ENCODE measurements at places on chromosomes 6 and 20. TPM values are rescaled to one million over a fixed set of nuclear protein-coding genes. Genes with fewer than 3 reads are reported as not detected.

DNA sequence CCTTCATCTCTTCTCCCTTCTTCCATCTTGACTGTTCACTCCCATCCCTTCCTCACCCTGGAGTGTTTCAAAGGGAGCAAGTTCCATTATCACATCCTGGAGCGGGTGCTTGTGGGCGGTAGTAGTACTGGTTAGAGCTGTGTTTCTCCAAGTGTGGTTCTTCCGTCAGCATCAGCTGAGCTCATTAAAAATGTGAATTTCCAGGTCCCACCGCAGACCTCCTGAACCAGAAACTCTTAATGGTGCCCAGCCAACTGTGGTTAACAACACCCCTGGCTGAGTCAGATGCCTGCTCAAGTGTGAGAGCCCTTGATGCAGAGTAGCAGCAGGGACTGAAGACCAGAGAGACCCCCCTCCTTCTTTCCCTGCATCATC, 24.4 kb downstream of the ANGPT4 start:
- no peak for DNase-seq

BLOC1S5 gene
- 20.0 TPM for total RNA-seq

DNA sequence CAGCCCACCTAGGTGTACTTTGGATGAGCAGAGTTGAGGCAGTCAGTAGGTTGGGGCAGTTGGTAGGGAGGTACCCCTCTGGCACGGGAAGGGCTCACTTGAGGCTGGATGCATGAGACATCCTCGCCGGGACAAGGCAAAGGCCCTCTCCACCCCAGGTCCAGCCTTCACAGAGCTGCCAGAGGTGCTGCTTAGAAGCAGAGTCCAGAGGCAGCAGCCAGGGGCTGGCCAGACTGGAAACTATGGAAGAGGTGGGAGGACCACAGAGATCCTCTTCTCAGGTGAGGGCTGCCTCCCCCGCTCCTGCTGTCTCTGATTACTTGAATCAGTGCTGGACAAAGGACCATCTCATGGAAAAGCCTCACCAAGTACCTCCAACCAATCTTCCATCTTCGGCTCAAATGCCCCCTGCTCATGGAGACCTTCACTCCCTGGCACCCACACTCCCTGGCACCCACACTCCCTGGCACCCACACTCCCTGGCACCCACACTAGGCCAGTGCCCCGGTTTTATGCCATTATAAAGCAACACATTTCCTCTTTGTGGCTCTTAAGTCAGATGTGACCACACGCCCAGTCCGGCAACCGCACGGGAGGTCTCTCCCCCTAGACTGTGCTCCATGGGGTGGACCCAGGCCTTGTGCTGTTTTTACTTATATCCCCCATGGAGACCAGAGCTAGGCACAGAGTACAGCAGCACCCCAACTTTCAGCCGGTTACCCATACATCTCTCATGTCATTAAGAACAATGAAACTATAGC, 100.1 kb downstream of the YTHDF1 start:
- no peak for DNase-seq

HCK gene
- total RNA-seq: 0.28 TPM

MUCL3 gene
- not detected for total RNA-seq

GRCh38 chr6:53669592-53669991, 4.0 kb upstream of the KLHL31 start:
- no peak for DNase-seq

DNA sequence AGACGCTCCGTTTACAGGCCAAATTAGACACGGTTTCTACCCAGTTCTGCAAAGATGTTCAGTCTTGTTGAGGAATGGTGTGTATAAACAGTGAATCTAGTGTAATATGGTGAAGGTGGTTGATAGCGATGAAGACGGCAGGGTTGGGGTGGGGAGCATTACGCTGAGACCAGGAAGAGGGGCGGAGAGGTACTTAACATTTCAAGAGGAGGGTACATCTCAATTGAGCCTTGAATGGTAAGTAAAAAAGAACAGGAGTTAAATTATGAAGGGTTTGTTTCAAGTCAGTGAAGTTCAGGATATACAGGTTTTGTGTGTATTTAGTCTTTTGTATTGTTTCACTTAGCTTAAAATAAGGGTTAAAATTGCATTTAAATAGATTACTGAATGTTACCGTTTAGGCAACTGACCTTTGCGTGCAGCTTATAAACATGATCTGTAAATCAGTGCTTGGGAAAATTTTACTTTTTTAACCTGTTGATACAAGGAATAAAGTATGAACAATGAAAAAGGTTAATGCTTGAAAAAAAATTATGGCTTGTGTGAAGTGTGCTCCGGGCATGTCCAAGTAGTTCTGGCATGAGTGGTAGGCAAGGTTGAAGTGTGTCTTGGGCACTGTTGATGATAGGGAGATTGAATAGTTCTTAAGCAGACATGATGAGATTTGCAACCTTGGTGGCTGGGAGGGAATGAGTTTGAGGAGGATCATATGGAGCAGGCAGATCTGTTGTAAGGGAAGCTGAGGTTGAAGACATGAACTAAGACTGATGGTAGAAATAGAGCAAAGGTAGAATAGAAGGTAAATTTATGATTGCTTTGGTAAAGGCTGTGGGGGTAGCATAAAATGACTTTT, 842 bp downstream of the POLR1C start:
- no peak for DNase-seq

DNA sequence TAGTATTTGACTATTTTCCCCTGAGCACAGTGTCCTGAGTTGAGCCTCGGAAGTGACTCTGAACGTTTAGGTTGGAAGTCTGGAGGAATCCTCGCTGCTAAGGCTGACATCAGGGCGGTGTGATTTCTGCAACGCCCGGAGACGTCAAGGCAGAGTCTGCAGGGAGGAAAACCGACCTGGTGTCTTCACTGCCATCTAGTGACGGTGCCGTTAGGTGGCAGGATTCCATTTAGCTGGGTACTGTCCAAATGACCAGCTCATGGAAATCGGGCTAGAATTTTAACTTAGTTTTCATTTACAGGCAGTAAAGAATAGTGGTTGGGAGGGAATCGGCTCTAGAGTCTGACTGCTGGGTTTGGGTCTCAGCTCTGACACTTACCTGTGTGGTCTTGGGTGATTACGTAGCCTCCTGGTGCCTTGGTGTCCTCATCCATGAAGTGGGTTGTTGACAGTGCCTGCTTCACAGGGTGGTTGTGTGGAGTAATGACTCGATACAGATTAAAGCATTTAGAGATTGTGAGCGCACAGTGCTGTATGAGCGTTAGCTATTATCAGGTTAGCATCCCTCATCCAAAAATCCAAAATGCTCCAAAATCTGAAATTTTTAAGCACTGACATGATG, 35.0 kb downstream of the FOXF2 start:
- DNase-seq: no peak

FERMT1 gene
- 0.26 TPM for total RNA-seq

GRCh38 chr20:21031666-21032065, 74.5 kb downstream of the LINC00237 start:
- DNase-seq: no peak

GRCh38 chr20:56628015-56628872, 862 bp upstream of the TFAP2C start:
- DNase-seq: no peak

GRCh38 chr20:39338469-39339376, 376.6 kb downstream of the DHX35 start:
- DNase-seq: no peak

DNA sequence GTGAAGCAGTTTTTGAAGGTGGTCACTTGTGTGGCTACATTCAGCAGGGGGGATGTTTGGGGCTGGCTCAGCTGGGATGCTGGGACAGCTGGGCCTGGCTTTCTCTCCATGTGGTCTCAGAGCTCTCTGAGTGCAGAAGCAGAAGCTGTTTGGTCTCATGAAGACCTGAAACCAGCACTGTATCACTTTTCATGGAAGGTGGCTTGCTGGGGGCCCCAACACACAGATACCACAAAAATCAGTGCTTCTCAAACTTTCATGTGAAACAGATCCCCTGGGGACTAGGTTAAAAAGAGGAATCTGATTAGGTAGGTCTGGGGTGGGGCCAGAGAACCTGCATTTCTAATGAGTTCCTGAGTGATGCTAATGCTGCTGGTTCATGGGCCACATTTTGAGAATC, 347.3 kb downstream of the DHX35 start:
- DNase-seq: no peak

CDH22 gene
- not detected for total RNA-seq

DNA sequence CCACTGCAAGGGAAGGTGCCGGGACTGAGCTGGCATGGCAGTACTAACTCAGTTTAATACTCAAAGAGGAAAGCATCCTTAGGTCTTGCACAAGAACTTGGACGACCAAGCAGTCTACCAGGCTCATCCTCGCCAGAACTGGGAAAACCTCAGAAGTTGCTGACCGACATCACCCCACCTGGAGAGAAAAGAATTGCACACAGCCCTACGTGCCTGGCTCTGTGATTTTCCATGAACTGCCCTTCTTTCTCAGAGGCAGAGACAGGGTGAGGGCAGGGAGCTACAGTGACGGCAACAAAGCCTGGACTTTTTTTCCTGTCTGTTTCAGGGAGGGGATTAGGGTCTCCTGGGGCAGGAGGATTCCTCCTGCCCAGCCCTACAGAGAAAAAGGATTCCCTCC, 8.0 kb downstream of the JAG1 start:
- DNase-seq: no peak

DNA sequence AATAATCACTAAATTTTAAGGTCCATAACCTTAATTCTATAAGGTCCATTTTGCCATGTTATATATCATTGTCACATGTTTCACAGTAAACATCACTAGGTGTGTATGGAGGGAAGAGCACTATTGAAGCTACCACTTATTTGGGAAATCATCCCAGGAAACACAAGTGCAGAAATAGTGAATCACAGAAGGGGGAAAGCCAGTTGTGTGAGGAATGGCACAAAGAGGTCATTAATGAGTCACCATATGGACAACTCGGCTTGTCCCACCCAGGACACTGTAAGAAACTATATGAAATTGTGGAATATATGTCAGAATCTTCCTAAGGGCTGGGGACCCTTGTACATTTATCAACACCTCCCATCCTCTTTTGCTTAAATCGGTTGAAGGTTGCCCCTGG, 13.7 kb downstream of the BTN3A1 start:
- no peak for DNase-seq

DNA sequence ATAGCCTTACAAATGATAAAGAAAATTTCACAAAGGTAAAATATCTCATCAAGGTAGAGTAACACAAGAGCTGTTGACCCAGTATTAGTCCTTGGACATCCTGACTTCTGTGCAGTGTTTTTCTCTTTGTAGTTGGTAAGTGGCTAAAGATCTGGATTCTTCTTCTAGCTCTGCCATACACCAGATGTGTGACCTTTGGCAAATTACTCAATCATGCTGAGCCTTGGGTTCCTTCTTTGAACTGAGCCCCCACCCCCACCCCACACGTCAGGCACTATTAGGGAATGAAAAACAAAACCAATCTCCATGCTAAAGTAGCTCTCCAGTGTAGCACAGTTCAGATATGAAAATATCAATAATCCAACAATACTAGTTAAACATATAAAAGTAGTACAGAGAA, 15.1 kb upstream of the TRIM39 start:
- DNase-seq: no peak

SMLR1 gene
- total RNA-seq: not detected

GRCh38 chr6:37514321-37514771, 14.7 kb upstream of the CCDC167 start:
- no peak for DNase-seq

TRAM2 gene
- total RNA-seq: 3.7 TPM

TRIM40 gene
- not detected for total RNA-seq

- DNase-seq: no peak
Measured at GRCh38 chr6:129957941-129958898, 60.2 kb upstream of the L3MBTL3 start.

GRCh38 chr6:145116591-145117178, 618.6 kb downstream of the EPM2A start:
- no peak for DNase-seq

RIPPLY2 gene
- total RNA-seq: not detected

ADGB gene
- 0.35 TPM for total RNA-seq

GRCh38 chr6:255041-255750, 37.1 kb upstream of the DUSP22 start:
- no peak for DNase-seq

LIN28B gene
- not detected for total RNA-seq

DNA sequence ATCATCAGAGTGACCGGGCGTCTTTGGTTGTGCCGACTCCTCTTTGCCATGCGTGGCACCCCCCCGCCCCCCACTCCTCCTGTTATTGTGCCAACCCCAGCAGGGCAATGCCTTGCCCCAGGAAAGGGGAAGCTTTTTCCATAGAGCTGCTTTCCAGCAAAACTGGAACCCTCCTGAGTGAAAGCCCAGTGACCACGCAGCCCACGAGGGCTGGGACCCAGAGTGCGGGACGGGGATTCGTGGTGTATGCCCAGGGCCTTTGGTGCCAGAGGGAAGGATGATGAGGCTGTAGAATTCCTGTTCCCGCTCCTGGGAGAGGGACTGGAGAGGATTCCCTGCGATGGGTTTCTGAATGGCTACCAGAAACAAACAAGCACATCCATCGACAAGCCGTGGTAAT, 116.8 kb upstream of the BACH2 start:
- no peak for DNase-seq

BMP2 gene
- total RNA-seq: not detected

DEFB126 gene
- not detected for total RNA-seq

LTA gene
- total RNA-seq: 839 TPM

CRYBG1 gene
- 32.3 TPM for total RNA-seq

CD93 gene
- 0.53 TPM for total RNA-seq

- no peak for DNase-seq
Measured at GRCh38 chr20:3543901-3544507, 73.2 kb downstream of the ATRN start.

Measured in CD8-positive, alpha-beta memory T cell (primary cell).